Suprapubic skin (tissue), 4 donors: ENCODE measurements at places on chromosomes 1 and 21. TPM values are rescaled to one million over a fixed set of nuclear protein-coding genes. Genes with fewer than 3 reads are reported as not detected.

SRSF11 gene
- 419 TPM for total RNA-seq

- H3K27me3 ChIP-seq, result no peaks in the 10 kb centered on the region
- no peak overlapping the region for H3K4me3 ChIP-seq
- H3K27ac ChIP-seq, result no peak overlapping the region
- no peaks in the 10 kb centered on the region for H3K36me3 ChIP-seq
Measured at GRCh38 chr1:246004301-246004700, 502.8 kb downstream of the SMYD3 start.

- DNase-seq, result no peak
- H3K36me3 ChIP-seq, result no peaks in the 10 kb centered on the region
- no peak overlapping the region for H3K27ac ChIP-seq
Measured at GRCh38 chr1:91997607-91998195, 32.1 kb upstream of the EPHX4 start.

DNA sequence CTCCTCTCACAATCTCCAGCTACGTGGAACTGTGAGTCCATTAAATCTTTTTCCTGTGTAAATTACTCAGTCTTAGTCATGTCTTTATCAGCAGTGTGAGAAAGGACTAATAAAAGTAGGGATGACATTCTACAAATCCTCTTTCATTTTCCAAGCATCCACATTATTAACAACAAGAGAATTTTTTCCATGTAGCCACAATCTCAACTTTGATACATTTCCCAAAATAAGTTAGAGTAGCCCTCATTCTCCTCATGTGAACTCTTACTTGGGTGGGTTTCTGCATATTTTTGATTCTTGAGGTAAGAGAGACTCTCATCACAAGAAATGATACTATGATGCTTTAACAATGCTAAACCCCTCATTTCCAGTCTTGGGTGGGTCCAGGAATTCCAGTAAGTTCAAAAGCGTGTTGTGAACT, 52.8 kb downstream of the TNFSF18 start:
- no peak overlapping the region for H3K4me3 ChIP-seq
- H3K27me3 ChIP-seq, result no peaks in the 10 kb centered on the region
- no peak for DNase-seq
- no peaks in the 10 kb centered on the region for H3K4me1 ChIP-seq
- H3K36me3 ChIP-seq, result no peaks in the 10 kb centered on the region
- no peak overlapping the region for H3K27ac ChIP-seq

DNA sequence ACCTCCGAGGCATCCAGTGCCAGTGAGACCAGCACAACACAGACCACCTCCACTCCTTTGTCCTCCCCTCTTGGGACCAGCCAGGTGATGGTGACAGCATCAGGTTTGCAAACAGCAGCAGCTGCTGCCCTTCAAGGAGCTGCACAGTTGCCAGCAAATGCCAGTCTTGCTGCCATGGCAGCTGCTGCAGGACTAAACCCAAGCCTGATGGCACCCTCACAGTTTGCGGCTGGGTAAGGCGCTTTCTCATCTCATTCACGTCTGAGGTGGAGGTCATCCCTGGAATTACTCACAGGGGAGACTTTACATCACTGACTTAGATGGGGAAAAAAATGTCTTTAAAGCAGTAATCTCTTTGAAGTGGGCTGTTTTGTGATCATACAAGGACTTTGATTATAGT, 106.3 kb downstream of the CD247 start:
- H3K4me3 ChIP-seq, result no peak overlapping the region
- H3K27me3 ChIP-seq, result no peaks in the 10 kb centered on the region
- H3K4me1 ChIP-seq, result no peaks in the 10 kb centered on the region
- H3K36me3 ChIP-seq, result peaks cover 36% of the 10 kb centered on the region
- H3K27ac ChIP-seq, result no peak overlapping the region

DNA sequence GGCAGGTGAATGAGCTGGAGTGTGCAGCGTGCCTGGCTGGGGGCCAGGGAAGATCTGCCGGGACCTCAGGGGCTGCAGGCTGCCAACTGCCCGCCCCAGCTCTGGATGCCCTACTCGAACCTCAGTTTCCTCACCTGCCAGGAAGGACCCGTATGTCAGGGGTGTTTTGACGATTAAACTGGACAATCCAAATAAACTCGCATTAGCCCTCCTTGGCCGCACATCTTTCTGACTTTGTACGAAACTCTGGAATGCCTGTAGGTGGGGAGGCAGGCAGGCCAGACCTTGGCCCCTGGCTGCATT, 8.3 kb upstream of the ZNF669 start:
- DNase-seq, result no peak
- no peaks in the 10 kb centered on the region for H3K27me3 ChIP-seq
- peak overlapping the region; percentile 76 for H3K27ac ChIP-seq
- H3K4me1 ChIP-seq, result peaks cover 22% of the 10 kb centered on the region

GRCh38 chr1:154258784-154259183, 13.6 kb upstream of the HAX1 start:
- peaks cover 100% of the 10 kb centered on the region for H3K36me3 ChIP-seq
- DNase-seq, result no peak
- no peaks in the 10 kb centered on the region for H3K4me1 ChIP-seq
- H3K4me3 ChIP-seq, result no peak overlapping the region
- no peaks in the 10 kb centered on the region for H3K27me3 ChIP-seq
